Stimulated activated CD8-positive, alpha-beta memory T cell treated with anti-CD3 and anti-CD28 coated beads, Interleukin-7, amount 100 ng/mL, for 1 hour (primary cell): ENCODE measurements at places on chromosomes 3 and 15.

DNA sequence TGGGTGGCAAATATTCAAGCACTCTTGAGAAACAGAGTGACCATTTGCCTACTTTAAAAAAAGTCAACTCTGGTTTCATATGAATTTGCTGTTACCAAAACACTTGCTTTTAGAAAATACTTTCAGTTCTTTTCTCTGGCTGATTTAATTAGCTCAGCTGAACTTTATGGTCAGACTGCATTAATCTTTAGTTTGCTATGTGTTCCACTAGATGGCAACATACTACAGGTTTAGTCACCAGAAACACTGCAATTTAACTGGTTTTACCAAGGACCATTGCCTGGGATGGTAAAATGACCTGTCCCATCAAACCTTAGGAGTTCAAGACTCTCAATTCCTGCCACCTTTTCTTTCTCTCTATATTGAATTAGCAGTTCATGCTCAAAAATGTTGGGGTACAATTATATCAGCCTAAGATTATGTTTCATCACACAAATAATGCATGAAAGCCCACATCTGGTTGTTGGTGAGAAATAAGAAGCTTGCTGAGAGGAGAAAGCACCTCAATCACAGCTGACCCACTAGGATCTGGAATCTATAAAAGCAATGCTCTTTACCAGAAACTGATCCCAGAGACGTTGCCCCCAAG is 14.2 kb downstream of the EIF4E3 start:
- no peak for DNase-seq

GRCh38 chr15:87633525-87633924 is 623.0 kb downstream of the NTRK3 start:
- no peak for DNase-seq

- no peak for DNase-seq
These were observed 38.7 kb downstream of the CHST2 start for GRCh38 chr3:143158014-143158988.

DNA sequence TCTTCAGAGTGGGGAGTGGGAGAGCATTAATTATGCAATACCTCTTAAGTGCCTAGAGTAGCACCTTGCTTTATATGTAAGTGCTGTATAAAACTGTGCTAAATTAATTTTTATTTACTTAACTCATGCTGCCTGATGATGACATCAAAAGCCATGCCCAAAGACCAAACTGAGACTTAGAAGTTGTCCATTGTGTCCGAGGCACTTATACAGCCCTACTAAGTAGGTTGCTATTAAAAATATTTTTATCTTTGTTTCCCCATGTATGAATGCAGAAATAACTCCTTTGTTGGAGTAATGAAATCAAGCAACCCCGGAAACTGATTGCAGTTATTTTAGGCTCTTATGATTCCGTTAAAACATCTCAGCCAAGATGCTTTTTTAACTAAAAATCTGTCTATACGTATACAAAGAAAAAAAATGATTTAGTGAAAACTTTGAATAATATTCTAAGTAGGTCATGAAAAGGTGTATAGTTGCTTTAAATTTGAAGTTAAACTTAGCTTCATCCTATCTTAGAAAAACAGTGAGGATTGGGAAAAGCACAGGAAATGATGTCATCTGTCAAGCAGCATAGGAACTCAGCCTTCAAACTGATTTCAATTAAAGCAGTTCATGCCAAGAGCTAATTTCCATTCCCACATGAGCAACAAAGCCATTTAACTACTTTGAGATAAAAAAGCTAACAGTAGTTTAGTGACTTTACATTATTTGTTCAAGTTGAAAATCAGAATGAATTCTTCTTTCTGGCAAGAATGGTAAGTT is 43.0 kb downstream of the FBN1 start:
- no peak for DNase-seq

DNA sequence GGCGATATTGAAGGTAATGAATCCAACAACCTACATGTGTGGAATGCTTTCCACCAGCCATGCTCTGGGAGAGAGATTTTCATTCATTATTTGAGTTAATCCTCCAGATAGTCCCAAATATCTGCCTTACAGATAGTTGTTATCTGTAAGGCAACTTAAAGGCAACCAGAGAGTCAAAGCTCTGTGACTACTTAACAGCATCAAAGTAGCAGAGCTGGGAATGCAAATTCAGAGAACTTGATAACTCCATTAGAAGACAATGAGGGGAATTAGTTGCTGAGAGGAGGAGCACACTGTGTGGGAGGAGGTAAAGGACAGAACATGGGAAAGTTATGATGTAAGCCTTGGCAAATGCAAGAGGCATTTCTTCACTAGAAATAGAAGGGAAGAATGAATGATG is 10.5 kb upstream of the CRBN start:
- no peak for DNase-seq

GRCh38 chr3:14424711-14425580 is 22.5 kb downstream of the SLC6A6 start:
- DNase-seq = peak; percentile 30

GRCh38 chr15:54568381-54568780 is 590.1 kb downstream of the UNC13C start:
- no peak for DNase-seq

GRCh38 chr3:119898478-119899191 is 116.7 kb downstream of the NR1I2 start:
- DNase-seq = no peak

- DNase-seq = peak; percentile 48
These were observed 101.1 kb downstream of the DAPK2 start for GRCh38 chr15:63945007-63945788.

GRCh38 chr3:31615071-31615875 is 82.5 kb downstream of the STT3B start:
- no peak for DNase-seq

DNA sequence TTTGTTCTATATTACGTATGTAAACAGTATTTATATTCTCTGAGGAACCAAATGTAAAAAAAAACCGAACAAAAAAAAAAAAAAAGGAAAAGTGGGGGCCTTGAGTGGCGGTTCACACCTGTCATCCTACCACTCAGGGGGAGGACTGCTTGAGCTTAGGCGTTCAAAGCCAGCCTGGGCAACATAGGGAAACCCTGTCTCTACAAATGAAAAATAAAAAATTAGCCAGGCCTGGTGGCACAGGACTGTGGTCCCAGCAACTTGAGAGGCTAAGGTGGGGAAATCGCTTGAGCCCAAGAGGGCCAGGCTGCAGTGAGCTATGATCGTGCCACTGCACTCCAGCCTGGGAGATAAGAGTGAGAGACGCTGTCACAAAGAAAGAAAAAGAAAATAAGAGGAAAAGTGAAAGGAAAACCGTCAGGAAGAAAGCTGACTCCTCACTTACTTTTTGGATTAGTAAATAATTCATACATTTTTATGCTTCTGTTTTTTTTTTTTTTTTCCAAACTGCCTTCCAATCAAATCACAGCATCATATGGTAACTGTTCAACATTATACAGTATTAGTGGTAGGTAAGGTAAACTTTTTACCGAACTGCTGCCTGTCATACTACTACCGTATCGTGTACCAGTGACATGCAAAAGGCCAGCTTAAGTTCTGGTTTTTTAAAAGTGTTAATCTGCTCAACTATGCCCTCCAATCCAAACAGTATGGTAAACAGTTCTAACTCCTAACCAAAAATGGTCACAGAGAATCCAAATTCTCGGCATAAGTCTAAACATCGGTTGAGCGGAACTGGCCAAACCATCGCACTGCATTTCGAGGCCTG is 1.2 kb downstream of the PHC3 start:
- DNase-seq = no peak

- DNase-seq = no peak
These were observed 29.3 kb downstream of the BTD start for GRCh38 chr3:15630646-15631350.

DNA sequence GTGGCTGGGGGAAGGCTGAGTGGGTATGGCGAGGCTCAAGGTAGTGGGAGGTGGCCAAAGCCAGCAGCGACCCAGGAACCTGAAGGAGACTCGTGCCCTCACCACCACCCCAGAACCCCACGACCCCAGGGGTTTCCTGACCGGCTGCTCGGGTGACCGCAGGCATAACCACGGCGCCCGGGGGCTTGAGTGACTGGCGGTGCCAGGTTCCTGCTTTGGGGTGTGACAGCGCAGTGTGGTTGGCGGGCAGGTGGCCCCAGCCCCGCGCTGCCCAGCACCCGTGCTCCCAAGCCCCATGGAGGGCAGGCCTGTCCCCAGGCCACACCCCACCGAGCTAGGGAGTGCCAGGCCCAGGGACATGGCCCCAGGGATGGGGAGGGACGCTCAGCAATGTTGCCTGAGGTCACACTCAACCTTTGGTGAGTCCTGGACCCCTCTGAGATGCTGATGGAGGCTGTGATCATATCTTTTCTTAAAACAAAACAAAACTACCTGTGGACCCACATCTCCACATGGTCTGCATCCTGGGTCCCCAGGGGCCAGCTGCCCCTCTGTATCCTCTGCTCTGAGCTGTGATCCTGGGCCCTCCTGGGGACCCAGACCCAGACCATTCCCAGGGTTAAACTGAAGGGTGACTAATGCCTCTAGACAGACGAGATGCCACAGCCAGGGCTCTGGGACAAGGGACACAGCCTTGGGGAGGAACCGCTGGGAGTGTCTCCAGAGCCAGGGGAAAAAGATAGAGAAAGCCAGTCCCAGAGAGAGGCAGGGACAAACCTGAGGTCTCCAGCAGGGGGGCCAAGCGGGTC is 13.0 kb downstream of the DNAJB8 start:
- no peak for DNase-seq

GRCh38 chr3:194386648-194387047 is 12.4 kb downstream of the GP5 start:
- no peak for DNase-seq

GRCh38 chr3:73499787-73500186 is 125.0 kb downstream of the PDZRN3 start:
- no peak for DNase-seq

DNA sequence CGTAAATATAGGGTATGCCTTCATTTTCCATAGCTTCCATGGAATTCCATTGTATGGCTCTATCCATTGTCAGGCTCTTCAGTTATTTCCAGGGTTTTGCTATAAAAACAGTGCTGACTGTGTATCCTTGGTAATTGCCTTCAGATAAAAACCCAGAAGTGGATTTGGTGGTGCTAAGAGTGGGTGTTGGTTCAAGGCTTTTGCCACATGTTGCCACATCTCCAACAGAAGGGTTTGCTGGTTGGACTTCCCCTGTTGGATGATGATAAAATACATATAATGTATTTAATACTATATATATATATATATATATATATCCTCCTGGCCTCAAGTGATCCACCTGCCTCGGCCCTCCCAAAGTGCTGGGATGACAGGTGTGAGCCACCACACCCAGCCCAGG is 97.8 kb downstream of the FLNB start:
- no peak for DNase-seq

GRCh38 chr3:47910233-47910632 is 106.0 kb downstream of the MAP4 start:
- no peak for DNase-seq

- no peak for DNase-seq
These were observed 171.2 kb upstream of the WNT5A start for GRCh38 chr3:55658270-55658669.

DNA sequence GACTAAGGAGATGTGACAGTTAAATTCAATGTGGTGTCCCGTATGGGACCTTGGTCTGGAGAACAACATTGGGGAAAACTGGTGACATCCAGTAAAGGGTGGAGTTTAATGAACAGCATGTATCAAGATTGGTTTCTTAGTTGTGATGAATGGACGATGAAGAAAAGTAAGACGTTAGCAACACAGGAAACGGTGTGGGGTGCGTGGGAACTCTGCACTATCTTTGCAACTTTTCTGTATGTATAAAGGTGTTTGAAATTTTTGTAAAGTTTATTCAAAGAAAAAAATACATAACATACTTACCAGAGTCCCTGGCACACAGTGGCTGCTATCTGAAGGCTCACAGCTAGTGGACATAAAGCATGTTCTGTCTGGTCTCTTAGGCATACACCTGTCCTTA is 6.1 kb upstream of the CCDC174 start:
- no peak for DNase-seq

- DNase-seq = no peak
These were observed 5.9 kb downstream of the MEX3B start for GRCh38 chr15:82039871-82040270.

DNA sequence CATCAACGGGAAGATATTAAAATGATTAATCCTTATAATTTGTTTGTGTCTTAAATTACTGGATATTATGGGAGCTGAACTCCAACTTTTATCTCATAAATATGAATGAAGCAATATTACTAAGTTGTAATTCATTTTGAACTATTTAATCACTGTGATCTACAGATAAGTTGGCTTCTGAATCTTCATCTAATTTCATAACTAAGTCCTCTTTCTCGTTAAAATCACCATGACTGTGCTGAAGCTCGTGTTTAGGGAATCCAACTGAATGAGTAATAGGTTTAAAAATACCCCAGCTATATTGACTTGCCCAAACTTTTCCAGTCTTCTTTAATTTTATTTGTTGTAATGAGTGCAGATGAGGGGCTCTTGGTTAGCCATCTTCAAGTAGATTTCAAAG is 14.1 kb downstream of the MDFIC2 start:
- no peak for DNase-seq

GRCh38 chr3:192545333-192545732 is 182.0 kb downstream of the FGF12 start:
- DNase-seq = no peak

DNA sequence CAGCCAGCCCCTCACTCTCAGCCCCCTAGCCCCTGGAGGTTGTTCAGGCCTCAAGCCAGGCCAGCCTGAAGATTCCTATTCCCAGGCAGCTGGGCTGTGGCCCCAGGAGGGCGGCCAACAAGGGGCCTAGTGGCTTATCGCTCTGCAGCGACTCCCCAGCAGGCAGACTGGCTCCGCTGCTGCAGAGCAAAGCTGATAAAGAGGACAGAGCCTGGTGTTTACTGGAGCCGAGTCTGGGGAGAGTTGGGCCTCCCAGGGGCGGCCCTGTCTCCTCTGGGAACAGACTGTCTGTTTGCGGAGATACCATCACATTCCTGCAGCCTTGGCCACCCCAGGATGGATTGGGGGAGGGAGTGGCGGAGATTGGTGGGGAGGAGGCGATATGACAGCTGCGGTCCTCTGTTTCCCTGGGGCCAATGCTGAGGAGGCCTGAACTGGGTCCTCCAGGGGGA is 22.4 kb upstream of the SMAD6 start:
- DNase-seq = no peak

DNA sequence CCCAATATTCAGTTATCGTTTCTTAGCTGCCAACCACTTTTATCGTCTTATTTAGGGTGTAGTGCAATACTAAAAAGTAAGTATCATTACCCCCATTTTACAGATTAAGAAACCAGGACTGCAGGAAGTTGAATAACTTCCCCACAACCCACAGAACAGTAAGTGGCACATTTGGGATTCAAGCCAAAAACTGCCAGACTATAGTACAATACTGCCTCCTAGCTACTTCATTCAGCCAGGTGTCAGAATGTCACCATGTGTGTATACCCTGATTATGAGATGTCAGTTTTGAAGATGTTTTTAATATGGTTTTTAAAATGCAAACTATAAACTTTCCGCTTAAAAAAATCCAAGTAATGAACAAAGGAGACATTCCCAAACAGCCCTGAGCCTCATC is 74.2 kb upstream of the PROK2 start:
- DNase-seq = no peak

GRCh38 chr15:62644216-62644888 is 398.2 kb upstream of the TPM1 start:
- no peak for DNase-seq

GRCh38 chr3:58746758-58747157 is 80.2 kb upstream of the FAM3D start:
- no peak for DNase-seq
